Foreskin keratinocyte (primary cell): ENCODE measurements at places on chromosomes 6 and 20.

DNA sequence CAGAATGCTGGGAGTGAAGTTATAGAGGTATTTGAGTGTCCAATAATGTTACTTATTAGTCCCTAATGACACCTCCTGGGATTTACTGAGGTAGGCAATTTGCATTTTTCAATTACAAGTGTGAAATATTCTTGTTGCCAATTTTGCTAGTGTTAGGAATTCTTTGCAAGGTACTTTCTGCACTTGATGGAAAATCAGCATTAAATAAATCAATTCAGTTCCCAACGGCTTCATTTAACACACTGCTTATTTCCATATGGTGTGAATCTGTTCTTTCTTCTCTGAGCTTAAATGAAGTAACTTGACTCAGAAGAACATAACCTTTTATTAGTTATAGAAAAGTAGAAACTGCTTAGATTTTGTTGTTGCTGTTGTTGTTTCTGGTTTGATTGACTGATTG lies 21.2 kb downstream of the CCN2 start:
- DNase-seq = no peak

GRCh38 chr20:57505979-57506378 lies 19.0 kb downstream of the CTCFL start:
- DNase-seq = no peak

GRCh38 chr6:73731285-73731684 lies 35.3 kb downstream of the CD109 start:
- DNase-seq = no peak

DNA sequence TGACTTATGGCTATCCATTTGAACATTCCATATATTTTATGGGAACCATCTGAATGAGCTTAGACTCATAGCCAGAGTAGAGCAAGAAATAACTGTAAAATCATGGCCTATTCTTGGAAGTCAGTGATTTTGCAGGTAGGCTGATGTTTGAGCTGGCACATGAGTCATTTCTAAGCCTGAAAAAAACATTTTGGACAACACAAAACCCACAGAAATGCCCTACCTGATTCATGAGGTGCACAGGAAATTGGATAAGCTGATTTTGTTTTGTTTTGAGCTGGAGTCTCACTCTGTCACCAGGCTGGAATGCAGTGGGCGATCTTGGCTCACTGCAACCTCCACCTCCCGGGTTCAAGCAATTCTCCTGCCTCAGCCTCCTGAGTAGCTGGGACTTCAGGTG lies 443.0 kb downstream of the PKHD1 start:
- DNase-seq = peak; percentile 88

GRCh38 chr6:20680697-20681165 lies 146.5 kb downstream of the CDKAL1 start:
- no peak for DNase-seq

GRCh38 chr6:26088344-26088743 lies 1.1 kb downstream of the HFE start:
- no peak for DNase-seq

DNA sequence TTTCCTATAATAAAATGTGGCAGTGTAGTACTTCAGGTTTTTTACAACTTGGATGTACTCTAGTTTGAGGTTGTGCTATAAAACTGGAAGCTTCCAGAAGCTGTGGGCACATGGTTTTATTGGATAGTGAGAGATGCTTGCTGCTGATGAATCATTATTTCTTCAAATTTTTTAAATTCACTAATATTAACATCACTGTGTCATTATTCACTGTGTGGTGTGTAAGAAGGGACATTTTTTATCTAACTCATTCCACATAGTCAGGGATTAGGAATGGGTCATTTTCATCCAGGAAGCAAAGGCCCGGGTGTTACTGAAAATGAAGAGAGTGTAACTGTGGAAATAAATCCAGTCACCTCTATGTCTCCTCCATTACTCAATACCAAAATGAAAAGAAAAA lies 421.0 kb downstream of the TENT5A start:
- no peak for DNase-seq
